Effector CD8-positive, alpha-beta T cell (primary cell): ENCODE measurements at places on chromosomes 16 and 17.

DNA sequence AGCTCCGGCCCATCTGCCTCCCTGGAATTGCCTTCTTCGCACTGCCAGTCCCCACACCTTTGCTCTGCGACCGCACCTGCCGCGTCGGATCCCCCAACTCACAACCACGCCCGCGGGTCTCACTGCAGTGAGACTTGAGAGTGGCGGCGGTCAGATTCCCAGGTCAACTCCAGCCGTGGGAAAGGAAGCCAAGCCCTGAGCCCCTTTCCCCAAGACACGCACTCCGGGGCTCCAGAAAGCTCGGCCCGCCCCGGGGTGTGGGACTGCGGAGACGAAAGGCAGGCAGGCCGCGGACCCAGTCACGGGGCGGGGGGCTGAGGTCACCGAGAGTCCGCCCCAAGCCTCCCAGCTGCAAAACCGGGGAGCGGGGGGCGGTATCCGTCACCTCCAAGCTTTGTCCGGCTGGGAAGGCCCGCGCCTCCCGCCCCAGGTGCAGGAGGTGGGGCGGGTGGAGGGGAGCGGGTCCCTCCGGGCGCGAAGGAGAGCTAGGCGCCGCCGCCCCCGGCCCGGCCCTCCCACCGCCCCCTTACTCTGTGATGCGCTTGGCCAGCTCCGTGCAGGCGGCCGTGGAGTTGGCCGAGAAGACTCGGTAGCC is 615 bp downstream of the PRPSAP1 start:
- no peak for DNase-seq

DNA sequence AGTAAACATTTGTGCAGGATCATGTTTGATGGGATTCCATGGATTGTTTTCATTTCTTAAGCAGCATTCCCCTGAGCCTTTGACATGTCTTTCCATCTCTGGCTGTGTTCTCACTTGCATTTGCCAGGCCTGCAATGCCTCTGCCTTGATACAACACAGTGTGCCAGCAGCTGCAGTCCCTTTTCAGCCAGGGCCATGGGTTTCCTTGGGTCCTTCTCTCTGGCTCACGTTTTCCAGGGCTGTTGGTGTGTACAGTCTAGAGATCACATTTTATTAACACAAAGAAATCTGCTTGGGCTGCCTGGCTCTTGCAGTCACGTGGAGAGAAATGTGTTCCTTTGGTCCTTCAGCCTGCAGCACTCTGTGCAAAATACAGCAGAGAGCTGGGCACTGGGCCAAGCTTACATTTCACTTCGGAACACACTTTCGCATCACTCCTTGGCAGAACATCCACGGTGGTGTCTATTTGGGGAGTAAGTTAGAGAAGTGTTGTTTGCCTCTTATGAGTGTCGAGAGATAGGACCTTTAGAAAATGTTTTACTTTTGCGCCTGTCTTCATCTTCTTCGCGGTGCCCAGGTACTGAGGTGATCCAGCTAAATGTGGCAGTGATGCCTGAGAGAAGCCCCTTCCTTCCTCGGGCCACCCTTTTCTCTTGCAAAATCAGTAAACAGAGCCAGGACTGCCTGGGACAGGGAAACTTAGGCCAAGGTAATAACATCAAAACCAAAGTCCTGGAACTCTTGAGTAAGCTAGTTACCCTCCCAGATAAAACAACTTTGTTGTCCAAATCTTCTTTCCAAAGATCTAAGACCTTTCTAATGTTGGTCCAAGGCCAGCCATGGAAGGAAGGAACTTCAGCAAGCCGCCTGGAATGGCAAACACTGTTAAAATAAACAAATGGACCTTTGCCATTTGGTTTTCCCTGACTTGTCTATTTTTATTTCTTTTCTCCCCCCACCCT is 20.9 kb downstream of the HLF start:
- no peak for DNase-seq

- DNase-seq: no peak
These were observed 23.0 kb upstream of the TRIM25 start for GRCh38 chr17:56936697-56937322.

DNA sequence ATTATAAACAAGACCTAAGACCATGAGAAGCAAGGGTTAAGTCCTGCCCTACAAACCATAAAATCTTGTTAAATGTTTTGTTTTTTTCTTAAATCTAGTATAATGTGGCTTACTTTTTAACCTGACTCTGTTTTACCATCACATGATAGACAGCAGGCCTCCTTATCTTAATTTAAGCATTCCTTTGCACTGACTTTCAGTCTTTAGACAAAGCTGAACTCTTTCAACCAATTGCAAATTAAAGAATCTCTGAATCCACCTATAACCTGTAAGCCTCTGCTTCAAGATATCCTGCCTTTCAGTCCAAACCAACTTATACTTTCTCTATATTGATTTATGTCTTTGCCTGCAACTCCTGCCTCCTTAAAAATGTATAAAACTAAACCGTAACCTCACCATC is 478.5 kb downstream of the GRIN2A start:
- DNase-seq: no peak

- DNase-seq: peak; percentile 49
These were observed 13.0 kb downstream of the AIPL1 start for GRCh38 chr17:6421700-6422604.

DNA sequence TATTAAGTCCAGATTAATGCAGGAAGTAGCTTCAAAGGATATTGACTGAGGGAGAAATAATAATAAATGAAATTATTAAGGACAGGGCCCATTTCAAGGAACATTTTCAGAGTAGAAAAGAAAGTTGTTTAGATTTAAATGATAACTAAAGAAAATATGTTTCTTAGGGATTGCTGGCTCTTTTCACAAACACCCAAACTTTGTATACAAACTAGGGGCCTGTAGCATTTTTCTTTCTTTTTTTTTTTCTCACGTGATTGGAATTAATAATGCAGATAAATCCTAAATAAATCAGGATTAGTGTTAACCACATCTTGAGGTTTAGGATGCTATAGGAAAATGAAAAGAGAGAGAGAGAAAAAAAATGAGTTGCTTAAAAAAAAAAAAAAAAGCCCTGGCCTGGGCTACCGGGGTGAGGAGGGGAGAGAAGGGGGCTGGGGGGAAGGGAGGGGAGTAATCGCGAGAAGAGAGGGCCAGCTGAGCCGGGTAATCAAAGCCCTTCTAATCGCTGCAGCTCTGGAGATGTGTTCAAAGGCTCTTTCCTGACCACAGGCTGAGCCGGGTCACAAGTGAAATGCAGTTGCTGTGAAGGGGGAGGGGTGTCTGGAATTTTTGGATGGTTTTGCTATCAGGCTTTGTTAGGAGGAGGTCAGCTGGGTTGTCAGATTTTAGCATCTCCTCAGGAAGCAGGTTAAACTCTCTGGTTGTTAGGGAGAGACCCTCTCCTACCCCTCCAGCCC is 104.6 kb upstream of the ZFHX3 start:
- no peak for DNase-seq

- no peak for DNase-seq
These were observed 91.0 kb downstream of the WSCD1 start for GRCh38 chr17:6160911-6161855.

GRCh38 chr16:67268136-67268579 is 11.2 kb upstream of the PLEKHG4 start:
- no peak for DNase-seq

DNA sequence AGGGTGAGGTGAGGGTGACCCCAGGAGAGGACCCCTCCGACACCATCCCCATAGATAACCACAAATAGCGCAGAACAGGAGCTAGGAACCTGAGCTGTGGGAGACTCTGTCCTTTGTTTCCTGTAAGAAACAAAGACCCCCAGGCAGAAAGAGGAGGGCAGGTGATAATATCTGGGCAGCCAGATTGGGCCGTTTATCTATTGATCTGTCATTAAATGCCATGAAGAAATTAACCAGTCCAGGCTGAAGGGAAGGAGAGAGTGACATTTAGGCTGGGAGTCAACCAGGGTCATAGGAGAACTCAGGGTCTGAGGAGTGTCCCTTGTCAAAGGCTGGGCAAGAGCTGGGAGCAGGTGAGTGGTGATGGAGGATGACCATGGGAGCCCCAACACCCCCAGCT is 157.8 kb downstream of the C16orf78 start:
- DNase-seq: no peak

GRCh38 chr16:20612551-20613480 is 36.6 kb upstream of the ACSM2B start:
- DNase-seq: no peak

- no peak for DNase-seq
These were observed 194.7 kb downstream of the SPECC1 start for GRCh38 chr17:20203761-20204263.

DNA sequence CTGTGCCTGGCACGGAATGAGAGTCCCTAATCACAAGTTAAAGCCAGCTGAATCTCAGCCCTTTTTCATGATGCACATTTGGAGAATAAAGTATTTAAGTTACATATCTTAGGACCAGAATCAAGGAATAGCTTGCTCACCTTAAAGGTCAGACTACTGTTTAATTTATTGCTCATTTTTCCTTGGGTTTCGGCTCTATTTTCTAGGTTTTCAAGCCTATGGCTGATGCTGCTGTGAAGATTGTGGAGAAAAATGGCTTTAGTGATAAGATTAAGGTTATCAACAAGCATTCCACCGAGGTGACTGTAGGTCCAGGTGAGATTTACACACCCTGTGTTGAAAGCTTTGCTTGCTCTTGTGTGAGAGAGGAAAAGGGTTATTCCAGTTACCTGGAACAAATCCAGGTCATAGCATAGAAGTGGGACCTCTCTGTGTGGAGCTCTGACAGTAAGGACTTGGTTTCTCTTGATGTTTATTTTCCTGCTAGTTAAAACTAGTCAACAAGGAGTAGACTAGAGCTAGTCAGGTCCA is 18.1 kb downstream of the PRMT7 start:
- no peak for DNase-seq

GRCh38 chr16:2194852-2195321 is 1.5 kb downstream of the CASKIN1 start:
- peak; percentile 8 for DNase-seq

DNA sequence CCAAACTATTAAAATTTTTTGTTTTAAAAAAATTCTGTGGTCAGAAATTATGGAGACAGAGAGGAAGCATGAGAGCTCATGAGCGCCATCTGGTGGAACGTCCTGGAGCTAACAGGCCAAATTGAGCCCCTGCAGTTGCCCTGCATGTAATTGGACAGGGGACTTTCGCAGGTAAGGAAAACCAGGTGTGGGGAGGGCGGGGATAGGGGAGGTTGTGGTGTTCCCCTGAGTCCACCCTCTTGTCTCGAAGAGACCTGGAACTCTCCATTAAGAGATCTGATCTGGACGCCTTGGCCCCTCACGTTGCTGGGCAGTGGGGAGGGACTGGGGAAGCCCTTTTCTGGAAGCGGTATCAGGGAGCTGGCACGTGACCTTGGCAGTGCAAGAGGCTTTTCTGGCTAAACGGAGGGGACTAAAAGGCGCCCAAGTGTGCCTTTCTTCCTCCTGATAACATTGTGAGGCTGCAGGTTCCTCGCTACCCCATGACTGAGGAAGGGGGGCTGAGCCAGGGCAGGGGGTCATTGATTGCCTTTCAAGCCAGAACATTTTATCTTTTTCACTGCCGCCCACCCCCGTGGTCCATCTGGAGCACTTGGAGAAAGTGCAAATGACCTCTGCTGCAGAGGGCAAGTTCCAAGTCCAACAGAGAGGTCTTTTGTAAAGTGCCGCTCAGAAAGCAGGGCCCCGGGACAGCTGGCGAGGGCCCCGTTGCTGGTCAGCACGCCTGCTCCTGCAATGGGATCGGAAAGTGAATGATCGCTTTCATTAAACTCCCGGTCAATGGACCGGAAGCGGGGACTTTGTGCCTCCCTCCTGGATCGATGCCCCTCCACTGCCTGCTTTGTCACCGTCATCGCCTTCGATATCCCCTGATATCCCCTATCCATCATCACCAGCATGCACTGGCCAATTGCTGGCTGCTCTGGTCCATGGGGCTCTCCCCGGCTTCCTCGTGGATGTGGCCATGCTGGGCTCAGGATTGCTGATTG is 18.4 kb downstream of the PDILT start:
- peak; percentile 11 for DNase-seq

GRCh38 chr16:85661740-85662481 is 26.8 kb downstream of the GINS2 start:
- no peak for DNase-seq

DNA sequence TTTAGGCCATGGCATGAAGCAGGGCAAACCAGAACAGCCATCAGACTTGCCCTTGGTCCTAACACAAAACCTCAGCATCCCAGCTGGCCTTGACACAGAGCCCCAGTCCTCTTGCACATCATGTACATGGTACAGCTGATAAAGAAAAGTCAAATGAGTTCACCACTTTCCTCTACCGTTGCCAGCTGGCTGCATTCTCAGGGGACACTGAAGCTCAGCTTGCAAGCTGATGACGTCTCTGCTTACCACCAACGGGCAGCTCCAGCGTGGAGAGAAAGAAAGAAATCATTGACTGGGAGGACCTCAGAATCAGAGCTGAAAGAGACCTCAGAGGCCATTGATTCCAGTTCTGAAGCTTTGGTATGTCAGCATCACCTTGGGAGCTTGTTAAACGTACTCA is 80.7 kb upstream of the CES5A start:
- no peak for DNase-seq

DNA sequence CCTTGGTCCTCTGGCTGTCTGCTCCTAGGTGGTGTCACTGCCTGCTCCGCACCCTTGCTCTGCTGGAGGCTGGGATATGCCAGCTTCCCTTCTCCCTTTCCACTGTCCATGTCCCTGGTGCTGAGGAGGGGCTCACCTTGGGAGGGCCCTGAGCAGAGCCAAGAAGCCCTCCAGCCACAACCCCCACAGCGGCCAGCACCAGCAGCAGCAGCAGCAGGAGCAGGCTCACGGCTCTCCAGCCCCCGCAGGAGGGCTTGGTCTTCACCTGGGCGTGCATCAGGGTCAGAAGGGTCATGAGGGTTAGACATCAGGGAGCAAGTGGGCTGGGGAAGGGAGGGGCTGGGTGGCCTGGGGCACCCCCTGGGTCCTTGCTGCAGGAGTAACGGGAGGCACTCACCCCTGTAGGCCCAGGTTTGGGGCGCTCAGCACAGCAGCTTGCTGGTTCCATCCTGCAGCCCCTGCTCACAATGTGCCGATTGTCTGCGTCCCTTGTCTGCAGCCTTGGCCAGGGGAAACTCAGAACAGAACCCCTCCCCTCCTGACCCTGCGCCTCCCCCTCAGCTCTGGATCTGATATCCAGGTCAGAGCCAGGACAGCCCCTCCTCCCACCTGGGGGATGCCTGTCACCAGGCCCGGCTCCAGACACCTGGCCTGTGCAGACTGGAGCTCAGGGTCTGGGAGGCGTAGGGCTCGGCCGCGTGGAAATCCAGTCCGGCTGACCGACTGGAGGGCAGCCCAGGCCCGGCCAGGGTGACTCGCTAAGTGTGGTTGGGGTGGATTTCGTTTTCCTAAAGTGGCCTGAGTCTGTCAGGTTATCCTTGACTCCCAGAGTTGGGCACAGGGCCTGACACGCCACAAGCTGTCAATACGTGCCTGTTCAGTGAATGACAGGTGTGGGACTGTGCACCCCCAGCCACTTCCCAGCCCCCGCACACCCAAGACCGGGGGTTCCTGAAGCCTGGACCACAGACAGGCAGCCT is at the start of gene BRICD5:
Gene BRICD5, minus strand, starts transcription at position 478 of the 980 bp plus-strand sequence. Its CDS starts 30 bp downstream, at position 448.
- DNase-seq: no peak

DNA sequence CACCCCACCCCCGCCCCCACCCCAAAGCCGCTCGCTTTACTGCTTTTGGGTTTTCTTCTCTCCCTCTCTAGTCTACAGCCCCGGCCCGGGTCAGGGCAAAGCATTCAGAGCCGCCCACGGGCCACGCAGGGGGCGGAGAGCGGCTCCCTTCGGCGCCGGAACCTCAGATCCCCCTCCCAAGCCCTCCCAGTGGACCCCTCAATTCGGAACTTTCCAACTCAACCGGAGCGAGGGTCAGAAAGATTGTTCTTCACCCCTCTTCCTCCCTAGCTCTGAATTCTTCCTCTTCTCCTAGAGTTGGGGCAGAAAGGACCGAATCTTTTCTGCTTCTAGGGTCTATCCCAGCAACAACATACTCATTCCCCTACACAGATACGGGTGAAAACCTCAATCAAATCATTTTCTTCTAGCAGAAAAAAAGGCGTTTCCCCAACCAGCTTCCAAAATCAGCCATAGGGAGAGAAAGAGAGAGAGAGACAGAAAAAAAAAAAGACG is 1.0 kb downstream of the HOXB2 start:
- no peak for DNase-seq
